ENCODE measurements at places on chromosomes 4 and X.

GRCh38 chrX:13940671-13941070 is 89.0 kb downstream of the GEMIN8 start:
- DNase-seq: no peak

DNA sequence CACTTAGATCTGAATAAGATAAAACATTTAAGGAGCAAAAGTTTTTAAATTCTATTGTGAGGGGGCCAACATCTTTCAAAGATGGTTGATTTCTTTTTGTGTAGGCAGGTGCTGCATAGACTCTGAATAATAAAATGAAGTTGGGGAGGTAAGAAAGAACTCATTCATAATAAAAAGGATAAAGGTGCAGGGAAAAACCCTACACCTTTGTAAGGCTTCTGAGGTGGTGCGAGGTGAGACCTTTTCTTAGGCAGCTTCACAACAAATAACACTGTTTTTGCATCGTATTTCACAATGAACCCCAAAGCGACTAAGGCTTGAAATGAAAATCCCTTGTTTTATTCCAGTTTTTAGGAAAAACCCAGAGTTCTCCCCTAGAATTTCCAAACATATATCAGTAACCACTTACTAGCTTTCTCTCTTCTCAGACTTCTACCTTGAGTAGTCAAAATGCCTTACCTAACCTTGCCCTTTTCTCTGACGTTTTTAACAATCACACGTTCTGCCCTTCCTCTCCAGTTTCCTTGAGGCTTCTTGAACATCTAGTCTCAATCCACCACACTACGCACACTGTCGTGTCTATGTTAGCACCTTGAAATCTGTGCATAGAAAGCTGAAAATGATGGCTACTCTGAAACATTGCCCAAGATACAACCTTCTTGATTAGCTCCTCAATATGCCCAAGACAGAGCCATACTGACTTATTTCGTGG is 30.2 kb downstream of the MAML3 start:
- no peak for DNase-seq

DNA sequence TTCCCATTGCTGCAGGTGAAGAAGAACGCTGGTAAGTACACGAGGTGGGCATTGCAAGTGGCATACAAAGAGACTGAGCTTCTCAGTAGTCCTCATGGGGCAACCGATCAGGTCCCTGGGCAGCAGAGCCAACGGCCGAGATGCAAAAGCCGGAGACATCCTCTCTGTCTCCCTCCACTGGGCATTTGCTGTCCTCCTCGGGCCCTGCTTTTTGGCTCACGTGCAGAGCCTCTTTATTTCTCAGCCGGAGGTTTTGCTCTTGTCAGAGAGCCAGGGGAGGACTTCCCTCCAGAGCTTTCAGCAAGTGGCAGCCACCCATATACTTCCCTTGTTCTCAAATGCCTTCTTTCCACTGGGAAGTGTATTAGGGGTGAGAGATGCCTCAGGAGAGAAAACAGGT is 18.0 kb downstream of the STARD8 start:
- DNase-seq: no peak

DNA sequence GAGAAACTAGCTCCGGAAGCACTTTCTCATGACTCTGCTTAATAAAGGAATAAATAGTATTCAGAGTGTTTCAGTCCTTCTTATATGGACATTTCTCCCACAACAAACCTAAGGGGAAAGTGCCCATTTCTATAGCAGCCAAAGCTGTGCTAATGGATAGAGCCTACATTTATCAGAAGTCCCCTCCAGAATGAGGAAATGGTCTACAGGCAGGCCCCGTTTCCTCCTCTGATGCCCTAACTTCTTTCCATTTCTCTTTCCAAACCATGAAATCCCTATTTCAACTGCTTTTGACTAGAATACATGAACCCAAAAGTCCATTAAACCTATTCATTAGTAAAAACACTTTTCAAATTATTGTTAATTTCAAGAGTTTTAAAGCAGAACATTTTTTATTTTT is 4.5 kb downstream of the ACSL1 start:
- no peak for DNase-seq

- no peak for DNase-seq
Measured at GRCh38 chr4:88775529-88775928, 77.9 kb upstream of the NAP1L5 start.
